ENCODE measurements at places on chromosomes 3 and 15.

GRCh38 chr3:52246728-52247408 lies 1.3 kb downstream of the PPM1M start:
- DNase-seq: no peak

GRCh38 chr15:68317281-68318007 lies 39.9 kb downstream of the FEM1B start:
- no peak for DNase-seq

GRCh38 chr3:13134879-13135206 lies 61.6 kb upstream of the IQSEC1 start:
- no peak for DNase-seq

- no peak for DNase-seq
Observed at GRCh38 chr3:40452562-40452875, 4.6 kb upstream of the RPL14 start.

DNA sequence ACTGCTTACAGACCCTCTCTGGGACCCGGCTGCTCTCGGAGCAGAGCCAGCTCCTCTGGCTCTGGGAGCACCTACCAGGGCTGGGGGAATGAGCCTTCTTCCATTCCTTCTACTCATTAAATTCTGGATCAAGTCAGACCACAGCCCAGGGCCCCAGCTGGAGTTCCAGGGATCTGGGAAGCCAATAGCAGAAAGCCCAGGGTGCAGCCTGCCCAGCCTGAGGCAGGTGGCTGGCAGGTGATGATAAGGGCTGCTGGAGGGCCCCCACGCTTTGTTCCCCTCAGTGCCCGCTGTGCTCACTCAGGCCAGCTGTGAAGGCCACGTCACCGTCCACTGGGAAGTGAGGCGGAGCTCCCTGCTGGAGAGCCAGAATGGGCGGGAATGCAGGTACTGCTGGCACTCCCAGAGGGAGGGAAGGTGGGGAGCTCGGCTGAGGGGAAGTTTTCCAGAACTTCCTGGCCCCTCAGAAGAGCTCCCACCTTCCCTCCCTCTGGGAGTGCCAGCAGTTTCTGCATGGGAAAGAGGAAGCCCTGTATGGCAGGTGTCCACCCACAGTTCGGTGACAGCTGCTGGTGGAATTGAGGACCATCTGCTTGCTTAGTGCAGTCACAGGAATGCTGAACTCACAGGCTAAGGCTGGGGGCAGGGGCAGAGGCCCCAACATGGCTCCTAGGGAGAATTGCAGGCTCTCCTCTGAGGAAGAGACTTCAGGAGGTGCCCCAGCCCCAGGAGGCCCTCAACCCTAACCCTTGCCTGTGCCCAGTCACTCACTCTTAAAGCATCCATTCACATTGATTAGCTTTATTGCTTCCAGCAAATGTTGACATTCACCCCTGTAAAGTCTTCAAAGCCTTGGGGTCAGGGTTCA lies 12.6 kb upstream of the RTP3 start:
- no peak for DNase-seq

- DNase-seq: no peak
Observed at GRCh38 chr15:58528188-58528870, 96.5 kb downstream of the LIPC start.

GRCh38 chr15:74243431-74243830 lies 7.3 kb downstream of the CCDC33 start:
- DNase-seq: no peak

DNA sequence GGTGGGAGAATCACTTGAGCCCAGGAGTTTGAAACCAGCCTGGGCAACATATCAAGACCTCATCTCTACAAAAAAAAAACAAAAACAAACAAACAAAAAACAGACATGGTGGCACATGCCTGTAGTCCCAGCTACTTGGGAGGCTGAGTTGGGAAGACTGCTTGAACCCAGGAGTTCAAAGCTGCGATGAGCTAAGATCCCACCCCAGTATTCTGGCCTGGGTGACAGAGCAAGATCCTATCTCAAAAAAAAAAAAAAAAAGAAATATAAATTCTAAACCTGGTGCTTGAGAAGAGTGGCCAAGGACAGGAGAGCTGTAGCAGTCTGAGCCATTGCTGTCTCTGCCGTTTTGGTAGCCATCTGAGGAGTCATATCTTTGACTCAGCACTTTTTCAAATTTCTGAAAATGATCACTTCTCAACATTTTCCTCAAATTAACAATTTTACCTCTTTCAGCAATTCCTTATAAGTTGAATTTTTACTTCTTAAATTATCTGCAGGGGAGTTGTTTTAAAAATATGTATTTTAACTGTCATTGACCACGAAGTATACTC lies 3.6 kb upstream of the DENND4A start:
- DNase-seq: no peak

DNA sequence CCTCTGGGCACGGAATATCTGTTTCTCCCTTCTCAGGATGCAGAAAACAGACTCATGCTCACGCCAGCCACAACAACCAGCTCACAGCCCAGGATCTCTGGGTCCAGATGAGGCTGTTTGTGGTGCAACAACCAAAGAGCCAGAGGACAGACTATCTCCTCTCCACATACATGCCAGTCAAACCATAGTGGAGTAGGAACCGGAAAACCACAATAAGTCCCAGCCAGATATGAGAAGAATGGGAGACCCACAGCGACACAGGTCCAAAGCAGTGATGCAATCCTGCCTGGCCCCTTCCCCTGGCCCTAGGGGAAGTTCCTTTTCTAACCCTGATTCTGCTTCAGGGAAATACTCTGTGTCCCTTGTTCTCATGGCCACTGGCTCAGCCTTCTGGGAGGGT lies 27.6 kb downstream of the MEX3B start:
- no peak for DNase-seq

GRCh38 chr15:64970698-64971097 lies 19.0 kb downstream of the SPG21 start:
- DNase-seq: no peak

DNA sequence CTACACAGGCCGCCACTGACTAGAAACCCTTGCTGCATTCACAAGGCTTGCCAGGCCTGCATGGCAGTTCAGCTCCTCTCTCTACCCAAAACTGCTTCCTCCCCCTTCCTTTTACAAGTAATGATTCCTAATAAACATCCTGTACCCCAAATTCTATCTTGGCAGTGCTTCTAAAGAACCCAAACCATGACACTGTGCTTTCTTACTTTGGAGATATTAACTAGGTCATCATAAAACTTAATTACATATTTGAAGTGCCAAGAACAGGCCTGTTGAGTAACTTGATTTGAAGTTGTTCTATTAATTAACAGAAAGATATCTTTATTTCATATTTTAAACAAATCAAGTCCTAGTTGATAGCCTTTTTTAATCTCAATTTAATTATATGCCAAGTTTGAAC lies 88.4 kb downstream of the THBS1 start:
- DNase-seq: no peak

- DNase-seq: peak; percentile 91
Observed at GRCh38 chr3:73547427-73548248, 77.1 kb downstream of the PDZRN3 start.

- no peak for DNase-seq
Observed at GRCh38 chr3:160806094-160806493, 50.1 kb downstream of the PPM1L start.

DNA sequence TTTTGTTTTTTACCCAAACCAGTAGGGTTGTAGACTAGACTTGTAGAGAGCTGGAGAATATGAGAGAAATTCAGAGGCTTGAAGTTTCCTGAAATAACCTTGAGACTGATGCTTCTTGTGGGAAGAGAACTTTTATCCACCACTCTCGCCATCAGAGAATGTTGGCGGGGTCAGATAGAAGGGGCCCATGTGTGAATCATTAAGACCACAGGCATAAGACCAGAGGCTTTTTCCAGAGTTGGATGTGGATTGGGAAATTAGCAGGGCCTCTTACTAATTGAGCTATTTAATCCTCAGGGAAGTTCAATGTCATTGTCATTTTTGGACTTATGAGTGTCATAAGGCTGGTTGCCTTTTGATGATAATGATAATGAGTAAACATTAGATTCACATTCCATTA lies 246.9 kb upstream of the THRB start:
- no peak for DNase-seq

GRCh38 chr3:6281662-6282061 lies 579.3 kb upstream of the GRM7 start:
- no peak for DNase-seq

- DNase-seq: no peak
Observed at GRCh38 chr3:151283387-151283786, 5.0 kb upstream of the P2RY14 start.

DNA sequence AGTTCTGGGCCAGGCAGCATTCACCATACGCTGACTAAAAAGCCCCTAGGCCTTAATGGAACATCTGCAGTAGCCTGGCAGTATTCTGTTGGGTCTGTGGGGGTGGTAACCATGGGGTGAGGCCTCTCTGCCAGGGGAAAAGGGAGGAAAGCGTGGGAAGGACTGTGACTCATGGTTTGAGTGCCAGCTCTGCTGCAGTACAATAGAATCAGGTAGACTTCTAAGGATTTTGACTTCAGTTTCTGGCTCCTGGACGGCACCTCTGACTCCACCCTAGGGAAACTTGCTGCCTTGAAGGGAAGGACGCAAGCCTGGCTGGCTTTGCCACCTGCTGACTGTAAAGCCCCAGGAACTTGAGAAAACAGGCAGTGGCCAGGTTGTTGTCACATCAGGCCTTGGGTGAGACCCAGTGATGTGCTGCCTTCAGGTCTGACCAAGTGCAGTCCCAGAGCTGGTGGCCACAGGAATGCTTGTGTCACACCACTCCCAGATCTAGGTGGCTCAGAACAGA lies 148.6 kb downstream of the SUCNR1 start:
- DNase-seq: no peak

Data from AG04449 (cell line).